ENCODE measurements at places on chromosomes 13 and 19.
A peak's percentile ranks its signal among the peaks of the same experiment; 100 is the strongest.

- DNase-seq: peak; percentile 94
Observed at GRCh38 chr19:36973021-36973843, 57.1 kb downstream of the ZNF568 start.

DNA sequence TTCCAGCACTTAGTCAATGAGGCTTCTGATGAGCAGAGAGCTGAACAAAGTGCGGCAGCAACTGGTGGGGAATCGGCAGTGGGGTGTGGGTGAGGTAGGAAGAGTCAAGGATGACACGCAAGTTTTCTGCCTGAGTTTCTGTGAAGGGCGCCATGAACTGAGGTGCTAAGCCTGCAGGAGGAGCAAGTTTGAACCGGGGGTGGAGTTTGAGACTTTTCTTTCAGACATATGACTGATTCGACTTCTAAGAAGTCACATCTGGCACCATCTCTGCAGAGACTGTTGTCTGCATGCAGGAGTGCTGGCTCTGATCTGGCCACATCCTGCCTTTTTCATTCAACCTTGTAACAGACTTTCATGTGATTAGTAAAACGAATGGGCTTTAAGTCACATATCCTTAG lies 14.8 kb upstream of the GPI start:
- no peak for DNase-seq

- DNase-seq: no peak
Observed at GRCh38 chr13:108594153-108594552, 35.3 kb upstream of the MYO16 start.

GRCh38 chr19:4909897-4910593 lies 744 bp downstream of the UHRF1 start:
- DNase-seq: peak; percentile 88

GRCh38 chr19:13363245-13363644 lies 143.0 kb downstream of the CACNA1A start:
- no peak for DNase-seq

- DNase-seq: no peak
Observed at GRCh38 chr19:15244106-15244803, 12.0 kb upstream of the EPHX3 start.

- DNase-seq: no peak
Observed at GRCh38 chr19:17351815-17352435, 14.6 kb downstream of the GTPBP3 start.
